ENCODE measurements at places on chromosomes 11 and 22.

DNA sequence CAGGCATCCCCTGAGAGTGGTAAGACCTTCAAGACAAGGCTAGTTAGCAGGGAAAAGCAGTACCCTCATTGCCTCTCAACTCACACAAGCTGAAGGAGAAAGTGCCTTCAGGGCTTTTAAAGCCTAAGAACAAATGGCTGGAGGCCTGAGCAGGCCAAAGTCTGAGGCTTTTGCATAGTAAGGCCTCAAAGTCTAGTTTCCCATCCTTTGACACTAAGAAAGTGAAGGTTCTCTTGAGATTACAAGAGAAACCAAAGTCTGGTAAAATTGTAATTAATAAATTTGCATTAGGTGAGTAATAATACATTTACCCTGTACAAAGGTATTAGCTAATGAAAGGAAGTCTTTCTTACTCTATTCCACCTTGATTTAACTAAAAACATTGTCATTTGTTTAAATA is 47.0 kb upstream of the CCDC89 start:
- no peak for DNase-seq

- DNase-seq = no peak
Measured at GRCh38 chr22:39181356-39181755, 28.9 kb upstream of the CBX7 start.

- DNase-seq = no peak
Measured at GRCh38 chr22:22870577-22871404, 16.8 kb upstream of the IGLL5 start.

DNA sequence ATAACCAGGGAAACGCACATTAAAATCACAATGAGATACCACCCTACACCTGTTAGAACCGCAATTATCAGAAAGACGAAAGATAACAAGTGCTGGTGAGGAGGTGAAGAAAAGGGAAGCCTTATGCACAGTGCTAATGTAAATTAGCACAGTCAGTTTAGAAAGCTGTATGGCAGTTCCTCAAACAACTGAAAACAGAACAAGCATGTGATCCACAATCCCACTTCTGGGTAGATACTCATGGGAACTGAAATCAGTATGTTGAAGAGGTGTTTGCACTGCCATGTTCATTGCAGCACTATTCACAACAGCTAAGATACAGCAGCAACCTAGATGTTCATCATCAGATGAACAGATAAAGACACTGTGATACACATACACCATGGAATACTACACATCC is 75.0 kb upstream of the CCND1 start:
- DNase-seq = no peak

- no peak for DNase-seq
Measured at GRCh38 chr11:27173545-27173944, 132.9 kb downstream of the BBOX1 start.

GRCh38 chr11:119696378-119697222 is 32.4 kb downstream of the NECTIN1 start:
- DNase-seq = no peak

DNA sequence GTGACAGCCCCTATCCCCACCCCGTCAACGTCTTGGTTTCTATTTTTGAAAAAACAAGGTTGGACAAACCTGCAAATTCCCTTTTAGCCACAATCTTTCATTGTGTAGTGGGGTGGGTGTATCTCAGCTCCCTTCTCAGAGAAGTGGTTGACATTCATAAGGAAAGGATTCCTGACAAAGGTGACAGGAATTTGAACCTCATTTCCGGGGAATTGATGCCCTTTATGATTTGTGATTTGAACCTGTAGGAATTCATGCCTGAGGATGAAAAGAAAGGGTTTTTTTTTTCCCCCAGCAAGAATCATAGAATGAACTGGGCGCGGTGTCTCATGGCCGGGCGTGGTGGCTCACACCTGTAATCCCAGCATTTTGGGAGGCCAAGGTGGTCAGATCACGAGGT is 14.5 kb downstream of the YPEL4 start:
- DNase-seq = no peak

DNA sequence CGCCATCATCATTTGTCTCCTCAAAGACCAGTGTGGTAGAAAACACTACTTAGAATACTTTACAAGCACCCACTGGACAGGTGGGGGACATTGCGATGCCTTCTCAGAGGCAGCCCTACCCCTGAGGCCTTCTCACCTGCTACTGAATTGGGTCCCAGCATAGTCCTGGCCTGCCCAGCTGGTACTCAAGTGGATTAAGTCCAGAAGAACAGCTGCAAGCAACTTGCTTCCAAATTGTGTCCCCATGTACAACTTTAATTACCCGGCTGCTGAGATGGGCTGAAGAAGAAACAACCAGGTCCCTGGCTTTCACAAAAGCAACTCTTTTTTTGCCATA is 12.3 kb downstream of the ABTB2 start:
- DNase-seq = no peak

GRCh38 chr22:29670626-29671025 is 49.2 kb upstream of the CABP7 start:
- DNase-seq = no peak
